Kidney epithelial cell (primary cell): ENCODE measurements at places on chromosomes 5 and 9.

- DNase-seq, result no peak
Measured at GRCh38 chr5:32736842-32737241, 25.7 kb downstream of the NPR3 start.

- DNase-seq, result no peak
Measured at GRCh38 chr9:76887003-76887821, 18.7 kb downstream of the PRUNE2 start.

GRCh38 chr9:136191099-136191959 is 13.6 kb downstream of the LHX3 start:
- no peak for DNase-seq

GRCh38 chr9:115333277-115334070 is 215.5 kb upstream of the TNC start:
- DNase-seq, result no peak

GRCh38 chr5:136677217-136677616 is 311.9 kb upstream of the TRPC7 start:
- DNase-seq, result no peak

GRCh38 chr9:128408963-128409431 is 11.7 kb upstream of the CERCAM start:
- DNase-seq, result no peak

- DNase-seq, result no peak
Measured at GRCh38 chr5:137405393-137405792, 93.7 kb downstream of the SPOCK1 start.

DNA sequence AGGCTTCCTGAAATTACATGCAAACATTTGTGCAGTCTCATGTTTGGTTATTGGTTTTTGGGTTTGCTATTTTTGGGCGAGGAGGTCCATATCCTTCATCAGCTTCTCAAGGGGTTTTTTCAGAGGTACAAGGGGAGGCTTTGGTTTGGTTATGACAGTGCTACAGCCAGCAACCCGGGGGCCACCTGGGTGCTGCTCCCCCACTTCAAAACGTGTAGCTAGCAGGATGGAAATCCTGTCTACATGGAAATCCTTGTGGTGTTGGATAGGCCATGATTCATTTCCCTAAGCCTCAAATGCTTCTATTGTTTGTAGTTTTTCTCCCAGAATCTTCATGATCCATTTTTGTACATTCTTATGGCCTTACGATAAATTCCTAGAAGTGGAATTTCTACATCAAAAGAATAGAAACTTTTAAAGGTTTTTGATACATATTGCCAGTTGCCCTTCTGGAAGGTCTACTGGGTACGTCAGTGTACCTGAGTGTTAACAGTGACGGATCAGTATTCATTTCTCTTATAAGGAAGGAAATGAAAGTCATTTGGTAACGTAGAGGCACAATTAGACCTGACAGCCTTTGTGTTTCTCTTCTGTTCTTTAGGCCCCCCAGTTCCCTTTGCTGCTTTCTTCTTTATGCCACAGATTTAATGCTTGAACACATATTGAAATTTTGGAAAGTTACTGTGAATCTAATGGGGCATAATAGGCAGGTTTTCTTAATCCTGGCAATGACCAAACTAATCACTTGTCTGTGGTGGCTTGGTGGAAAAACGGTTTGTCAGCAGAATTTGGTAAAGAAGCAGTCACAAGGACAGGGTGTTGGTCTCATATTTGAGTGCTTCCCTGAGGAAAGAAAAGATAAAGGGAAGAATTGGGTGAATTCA is 69.7 kb upstream of the ABL1 start:
- DNase-seq, result no peak

GRCh38 chr9:75889977-75890471 is 449 bp upstream of the PCSK5 start:
- DNase-seq, result no peak

GRCh38 chr5:93433422-93433821 is 147.6 kb downstream of the NR2F1-AS1 start:
- peak; percentile 16 for DNase-seq

DNA sequence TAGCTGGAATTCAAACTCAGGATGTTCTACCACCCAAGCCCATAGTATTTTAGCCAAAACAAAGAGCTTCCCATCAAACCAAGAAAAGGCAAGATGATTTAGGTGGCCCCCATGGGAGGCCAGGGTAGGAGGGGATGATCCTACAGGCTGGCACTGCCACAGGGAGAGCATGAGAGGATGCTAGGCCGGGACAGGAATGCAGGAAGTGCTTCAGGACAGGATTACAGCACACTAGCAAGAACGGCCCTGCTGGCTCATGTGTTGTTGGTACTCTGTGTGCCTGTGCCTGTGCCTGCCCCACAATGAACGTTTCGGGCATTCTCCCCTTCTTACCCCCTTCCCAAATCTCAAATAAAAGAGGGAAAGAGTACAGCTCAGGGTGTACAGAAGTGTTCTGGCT is 110.7 kb upstream of the TRIM32 start:
- no peak for DNase-seq

- DNase-seq, result no peak
Measured at GRCh38 chr5:159586921-159587320, 256.6 kb upstream of the IL12B start.

DNA sequence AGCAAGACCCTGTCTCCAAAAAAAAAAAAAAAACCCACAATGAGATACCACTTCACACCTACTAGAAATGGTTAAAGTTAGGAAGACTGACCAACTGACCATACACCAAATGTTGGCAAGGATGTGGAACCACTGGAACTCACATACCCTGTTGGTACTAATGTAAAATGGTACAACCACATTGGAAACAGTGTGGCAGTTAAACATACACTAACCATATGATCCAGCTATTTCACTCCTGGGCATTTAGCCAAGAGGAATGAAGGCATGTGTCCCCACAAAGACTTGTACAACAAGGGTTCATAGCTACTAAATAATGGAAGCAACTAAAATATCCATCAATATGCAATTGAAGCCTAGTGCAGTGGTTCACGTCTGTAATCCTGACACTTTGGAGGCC is 21.3 kb downstream of the NAIF1 start:
- DNase-seq, result no peak

GRCh38 chr5:181218795-181219124 is 4.3 kb upstream of the TRIM41 start:
- DNase-seq, result no peak

GRCh38 chr5:50657044-50657443 is 9.4 kb upstream of the PARP8 start:
- DNase-seq, result no peak

DNA sequence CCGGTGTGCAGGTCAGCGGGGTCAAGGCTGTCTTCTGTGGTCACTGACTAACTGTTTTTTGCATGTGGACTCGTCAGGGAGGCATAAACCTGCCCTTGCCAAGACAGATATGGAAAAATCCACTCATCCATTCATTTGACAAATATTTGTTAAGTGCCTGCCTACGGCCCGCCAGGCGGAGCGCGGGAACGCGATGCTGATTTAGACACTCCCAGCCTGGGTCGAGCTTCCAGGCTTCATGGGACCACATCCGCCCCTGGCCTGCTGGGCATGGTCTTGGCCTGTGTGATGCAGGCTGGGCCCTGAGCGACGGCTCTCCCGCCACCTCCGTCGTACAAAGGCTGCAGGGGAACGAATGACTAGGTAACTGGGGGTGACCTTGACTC is 18.1 kb downstream of the MYMK start:
- peak; percentile 38 for DNase-seq

DNA sequence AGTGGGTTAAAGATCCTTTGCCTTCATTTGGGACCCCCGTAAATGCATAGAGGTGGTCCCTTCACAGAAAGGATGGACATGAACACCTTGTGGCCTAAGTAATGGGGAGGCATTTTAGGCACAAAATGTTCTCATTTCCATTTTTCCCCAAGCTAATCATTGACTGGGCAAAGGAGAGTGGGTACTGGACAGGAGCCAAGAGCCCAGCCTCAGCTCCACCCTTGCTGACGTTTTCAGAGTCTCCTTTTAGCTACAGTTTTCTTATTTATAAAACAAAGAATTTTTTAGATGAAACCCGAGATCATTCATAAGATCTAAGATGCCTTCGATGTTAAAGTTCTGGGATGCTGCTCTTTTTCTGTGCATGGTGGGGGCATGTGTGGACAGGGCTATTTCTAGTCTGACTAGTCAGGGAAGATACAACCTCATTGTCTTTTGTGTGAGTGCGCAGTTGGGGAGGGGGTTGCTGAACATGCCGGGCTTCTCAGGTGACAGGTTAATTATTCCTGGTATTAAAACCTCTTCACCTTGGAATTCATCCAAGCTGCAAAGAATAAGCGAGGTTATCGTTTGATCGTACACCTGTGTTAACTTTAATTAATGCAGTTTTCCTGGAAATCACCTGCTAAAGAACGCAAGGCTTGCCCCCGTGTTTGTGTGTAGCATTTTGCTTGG is 48.4 kb downstream of the ADAMTS16 start:
- DNase-seq, result no peak

GRCh38 chr5:3607541-3608181 is 12.0 kb downstream of the IRX1 start:
- DNase-seq, result no peak

GRCh38 chr9:134320868-134321471 is 5.3 kb upstream of the RXRA start:
- no peak for DNase-seq

- DNase-seq, result no peak
Measured at GRCh38 chr9:33404788-33405362, 2.5 kb upstream of the AQP7 start.

- peak; percentile 23 for DNase-seq
Measured at GRCh38 chr5:91885291-91886265, 502.5 kb upstream of the ARRDC3 start.

DNA sequence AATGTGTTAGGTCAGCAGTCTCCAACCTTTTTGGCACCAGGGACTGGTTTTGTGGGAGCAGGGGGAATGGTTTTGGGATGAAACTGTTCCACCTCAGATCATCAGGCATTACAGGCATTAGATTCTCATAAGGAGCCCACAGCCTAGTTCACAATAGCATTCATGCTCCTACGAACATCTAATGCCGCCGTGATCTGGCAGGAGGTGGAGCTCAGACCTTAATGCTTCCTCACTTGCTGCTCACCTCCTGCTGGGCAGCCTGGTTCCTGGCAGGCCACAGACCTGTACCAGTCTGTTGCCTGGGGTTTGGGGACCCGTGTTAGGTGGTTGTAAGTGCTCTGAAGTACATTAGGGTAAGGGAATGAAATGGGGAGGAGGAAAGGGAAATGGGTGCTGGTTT is 9.7 kb upstream of the CTNNA1 start:
- DNase-seq, result no peak

- no peak for DNase-seq
Measured at GRCh38 chr5:160039810-160040470, 31.0 kb downstream of the TTC1 start.

GRCh38 chr5:134818776-134819175 is 27.0 kb upstream of the C5orf24 start:
- DNase-seq, result no peak

GRCh38 chr9:69273161-69273560 is 51.9 kb upstream of the ENTREP1 start:
- DNase-seq, result no peak

GRCh38 chr5:66118304-66118703 is 25.8 kb upstream of the SREK1 start:
- DNase-seq, result no peak

DNA sequence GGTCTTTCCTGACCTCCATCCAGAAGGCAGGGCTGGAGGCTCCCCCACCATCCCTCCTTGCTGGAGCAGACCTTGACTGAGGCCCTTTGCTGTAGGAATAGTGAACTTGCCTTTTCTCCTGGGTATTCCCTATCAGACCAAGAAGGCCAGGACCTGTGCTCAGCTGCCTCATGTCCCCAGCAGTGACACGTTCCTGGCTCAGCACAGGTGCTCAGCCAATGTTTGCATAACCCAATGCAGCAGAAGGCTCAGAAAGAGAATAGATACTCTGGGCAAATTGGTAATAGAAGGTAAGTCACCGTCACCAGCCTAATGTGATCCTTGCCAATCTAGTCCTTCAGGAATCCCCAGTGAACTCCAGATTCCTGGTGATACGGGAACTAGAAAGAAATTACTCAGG is 96.4 kb downstream of the ACTL7B start:
- DNase-seq, result no peak

GRCh38 chr9:19650312-19650711 is 138.5 kb downstream of the SLC24A2 start:
- DNase-seq, result no peak

- no peak for DNase-seq
Measured at GRCh38 chr9:18255747-18256146, 218.2 kb upstream of the ADAMTSL1 start.

DNA sequence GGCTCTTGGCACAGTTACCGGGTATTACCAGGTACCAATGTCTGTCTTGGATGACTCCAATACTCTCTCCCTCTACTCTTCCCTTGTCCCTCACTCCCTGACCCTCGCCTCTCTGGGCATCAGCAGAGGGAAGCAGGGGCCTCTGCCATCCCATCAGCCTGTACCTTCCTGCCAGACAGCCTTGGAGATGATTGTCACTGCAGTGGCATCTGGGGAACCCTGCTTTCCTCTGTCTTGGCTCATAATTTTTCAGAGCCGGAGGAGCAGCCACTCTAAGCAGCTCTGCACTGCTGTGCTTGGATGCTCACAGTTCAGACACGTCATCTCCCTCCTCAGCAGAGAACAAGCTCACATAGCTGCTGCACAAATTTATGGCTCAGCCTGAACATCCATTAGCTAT is 274.1 kb downstream of the SMARCA2 start:
- DNase-seq, result no peak

GRCh38 chr9:15211815-15212495 is 95.1 kb downstream of the TTC39B start:
- DNase-seq, result peak; percentile 78

DNA sequence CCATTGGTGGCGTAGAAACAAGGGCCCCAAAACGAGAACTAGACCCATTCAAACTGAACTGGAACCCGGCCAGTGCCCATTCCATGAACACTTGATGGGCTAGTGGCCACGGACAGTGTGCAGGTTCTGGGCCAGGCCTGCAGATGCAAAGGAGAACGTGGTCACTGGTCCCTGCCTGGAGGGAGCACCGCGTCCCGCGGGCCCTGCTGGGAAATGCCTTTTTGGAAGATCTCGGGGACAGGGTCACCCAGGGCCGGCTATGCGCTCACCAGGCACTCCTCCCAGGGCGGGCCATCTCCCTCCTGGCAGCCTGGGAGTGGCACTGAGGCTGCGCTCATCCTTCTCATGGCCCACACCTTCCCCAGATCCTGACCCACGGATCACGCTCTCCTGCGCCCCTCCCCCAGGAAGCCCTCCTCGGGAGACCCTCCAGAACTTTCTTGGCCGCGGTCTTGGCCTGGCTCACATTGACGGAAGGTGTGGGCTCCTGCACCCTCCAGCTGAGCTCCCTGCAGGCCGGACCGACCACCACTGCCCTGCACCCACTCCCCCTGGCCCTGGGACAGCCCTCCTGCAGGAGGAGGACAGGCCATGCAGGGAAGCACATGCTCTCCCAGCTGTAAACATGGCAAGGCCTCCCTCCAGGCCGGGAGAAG is 2.8 kb upstream of the DIPK1B start:
- no peak for DNase-seq

- no peak for DNase-seq
Measured at GRCh38 chr5:72552041-72552557, 44.9 kb upstream of the ZNF366 start.

- no peak for DNase-seq
Measured at GRCh38 chr5:136082390-136083193, 50.1 kb upstream of the SMAD5 start.

- DNase-seq, result no peak
Measured at GRCh38 chr5:173231381-173231766, 3.6 kb downstream of the NKX2-5 start.

GRCh38 chr5:4015709-4016108 is 420.1 kb downstream of the IRX1 start:
- no peak for DNase-seq
